ENCODE measurements at places on chromosomes 1 and 21. TPM values are rescaled to one million over a fixed set of nuclear protein-coding genes. Genes with fewer than 3 reads are reported as not detected.

- no peak for DNase-seq
These were observed 556.2 kb upstream of the CHRM3 start for GRCh38 chr1:238830036-238830611.

YBX1 gene
- total RNA-seq, result 1,887 TPM

- peak; percentile 25 for DNase-seq
These were observed 39.6 kb downstream of the NUF2 start for GRCh38 chr1:163361123-163361934.

GRCh38 chr1:51282605-51283004, 46.5 kb downstream of the RNF11 start:
- DNase-seq, result no peak

GRCh38 chr1:41666981-41667631, 182.6 kb upstream of the EDN2 start:
- DNase-seq, result peak; percentile 94

- no peak for DNase-seq
These were observed 18.1 kb downstream of the COL6A1 start for GRCh38 chr21:45999581-46000181.

- no peak for DNase-seq
These were observed 30.3 kb downstream of the ZSCAN20 start for GRCh38 chr1:33502726-33503125.

GRCh38 chr1:233005156-233005555, 54.7 kb downstream of the NTPCR start:
- DNase-seq, result no peak

- DNase-seq, result no peak
These were observed 26.8 kb downstream of the KIF1B start for GRCh38 chr1:10237157-10237539.

- DNase-seq, result no peak
These were observed 57.7 kb downstream of the ASTN1 start for GRCh38 chr1:177106614-177107365.

USP24 gene
- 37.1 TPM for total RNA-seq

Measured in activated naive CD4-positive, alpha-beta T cell treated with anti-CD3 and anti-CD28 coated beads for 36 hours (primary cell).